ENCODE measurements at places on chromosomes 12 and 14.

GRCh38 chr12:11836282-11837151, 187.0 kb downstream of the ETV6 start:
- no peak for DNase-seq

DNA sequence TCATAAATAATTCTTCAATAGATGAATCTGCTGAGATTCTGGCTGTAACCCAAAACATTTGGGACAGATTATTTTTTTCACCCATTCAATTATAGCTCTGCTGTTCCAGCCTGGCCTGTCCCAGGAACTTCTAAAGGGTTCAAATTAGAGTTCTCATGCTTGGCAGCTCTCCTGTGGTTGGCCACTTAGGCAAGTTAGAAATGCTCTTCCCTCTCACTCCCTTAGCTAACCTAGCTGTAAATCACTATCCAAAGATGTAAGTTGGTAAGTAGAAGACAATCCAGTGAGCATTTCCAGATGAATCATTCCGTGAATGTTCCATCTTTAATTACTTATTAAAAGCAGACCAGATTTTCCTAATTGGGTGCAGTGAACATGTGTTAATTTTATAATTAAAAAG, 760.4 kb upstream of the TBX3 start:
- no peak for DNase-seq

DNA sequence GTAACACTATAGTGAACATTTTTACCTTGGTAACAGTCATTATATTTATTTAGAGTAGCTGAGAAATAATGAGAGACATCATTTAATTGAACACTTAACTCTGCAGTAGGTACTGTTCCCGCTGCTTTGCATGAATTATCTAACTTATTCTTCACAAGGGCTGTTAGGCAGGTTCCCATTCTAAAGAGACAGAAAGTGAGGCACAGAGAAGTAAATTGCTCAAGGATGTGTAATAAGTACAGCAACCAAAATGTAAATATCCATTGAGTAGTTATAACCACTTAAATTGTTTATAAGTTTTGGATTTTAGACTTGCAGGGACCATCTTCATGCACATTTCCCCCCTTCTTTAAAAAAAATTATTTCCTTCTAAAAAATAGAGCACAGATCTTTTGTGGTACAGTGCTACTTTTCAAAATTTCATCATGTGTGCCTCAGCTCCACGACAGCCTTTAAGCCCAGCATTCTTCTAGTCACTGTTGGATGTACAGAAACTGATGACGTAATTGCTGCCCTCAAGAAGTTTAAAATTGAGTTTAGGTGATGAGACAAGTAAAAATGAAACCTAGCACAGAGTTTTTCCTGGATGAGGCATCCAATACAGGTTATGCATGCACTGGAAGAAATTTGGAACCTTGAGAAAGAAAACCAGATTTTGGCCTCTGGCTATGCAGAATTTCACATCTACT, 6.0 kb upstream of the MANSC4 start:
- DNase-seq: no peak

- DNase-seq: no peak
These were observed 168.9 kb upstream of the RASSF8 start for GRCh38 chr12:25789541-25789944.

GRCh38 chr12:1869145-1869544, 48.8 kb downstream of the LRTM2 start:
- DNase-seq: no peak

DNA sequence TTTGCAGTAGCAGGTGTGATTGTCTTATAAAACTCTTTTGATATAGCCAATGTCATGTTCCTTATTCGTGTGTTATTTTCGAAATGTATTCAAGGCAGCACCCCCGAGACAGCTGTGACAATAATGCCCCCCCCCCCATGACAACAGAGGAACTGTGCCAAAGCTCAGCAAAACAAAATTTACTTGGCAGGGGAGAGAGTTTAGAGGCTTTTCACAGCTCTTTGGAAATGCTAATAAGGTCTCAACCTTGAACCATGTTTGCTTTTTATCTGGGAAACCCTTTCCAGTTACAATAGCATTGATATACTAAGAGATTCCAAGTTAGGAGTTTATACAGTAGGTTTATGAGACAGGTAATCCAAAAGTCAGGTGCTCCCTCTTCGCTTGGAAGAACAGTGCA, 56.4 kb upstream of the USP44 start:
- DNase-seq: no peak
